ENCODE measurements at places on chromosomes 12 and 14. TPM values are rescaled to one million over a fixed set of nuclear protein-coding genes. Genes with fewer than 3 reads are reported as not detected.

Gene GLIPR1L2
- 0.75 TPM for total RNA-seq

Gene SPX
- 0.12 TPM for total RNA-seq

Gene PELI2
- total RNA-seq, result 2.5 TPM

Gene C14orf39
- total RNA-seq, result not detected

Gene NELL2
- total RNA-seq, result 55.1 TPM

Gene TPPP2
- not detected for total RNA-seq

Gene KRT73
- 8.2 TPM for total RNA-seq

Gene WBP11
- total RNA-seq, result 95.7 TPM
